Gastroesophageal sphincter (tissue), 4 donors: ENCODE measurements at places on chromosomes 11 and 22. TPM values are rescaled to one million over a fixed set of nuclear protein-coding genes. Genes with fewer than 3 reads are reported as not detected.

Gene CCDC188
- total RNA-seq = not detected

Gene LRRC4C
- total RNA-seq = 1.5 TPM

Gene PARVG
- total RNA-seq = 8.8 TPM

Gene OR8D1
- not detected for total RNA-seq

Gene A4GALT
- 36.9 TPM for total RNA-seq

Gene MYBPC3
- not detected for total RNA-seq

Gene SYT13
- total RNA-seq = 1.3 TPM

Gene NEFH
- total RNA-seq = 1.2 TPM

Gene TNNT3
- total RNA-seq = 2.5 TPM

Gene DAGLA
- 1.5 TPM for total RNA-seq

Gene MMP11
- total RNA-seq = 10.9 TPM

Gene CARNS1
- total RNA-seq = 1.3 TPM

GRCh38 chr22:46079861-46080821 is 70.2 kb upstream of the PPARA start:
- peak; percentile 54 for ATAC-seq

DNA sequence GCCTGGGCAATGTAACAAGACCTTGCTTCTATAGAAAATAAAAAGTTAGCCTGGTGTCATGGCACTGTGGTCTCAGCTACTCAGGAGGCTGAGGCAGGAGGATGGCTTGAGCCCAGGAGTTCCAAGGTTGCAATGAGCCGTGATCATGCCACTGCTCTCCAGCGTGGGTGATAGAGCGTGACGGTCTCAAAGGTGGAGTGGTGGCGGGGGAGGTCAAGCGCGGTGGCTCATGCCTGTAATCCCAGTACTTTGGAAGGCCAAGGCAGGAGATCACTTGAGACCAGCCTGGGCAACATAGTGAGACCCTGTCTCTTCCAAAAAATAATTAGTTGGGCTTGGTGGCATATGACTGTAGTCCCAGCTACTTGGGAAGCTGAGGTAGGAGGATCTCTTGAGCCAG is 16.7 kb upstream of the PISD start:
- ATAC-seq = no peak

GRCh38 chr11:62353841-62354240 is 16.6 kb downstream of the ASRGL1 start:
- ATAC-seq = no peak

- ATAC-seq = no peak
Observed at GRCh38 chr11:126776119-126776518, 224.5 kb downstream of the KIRREL3 start.

DNA sequence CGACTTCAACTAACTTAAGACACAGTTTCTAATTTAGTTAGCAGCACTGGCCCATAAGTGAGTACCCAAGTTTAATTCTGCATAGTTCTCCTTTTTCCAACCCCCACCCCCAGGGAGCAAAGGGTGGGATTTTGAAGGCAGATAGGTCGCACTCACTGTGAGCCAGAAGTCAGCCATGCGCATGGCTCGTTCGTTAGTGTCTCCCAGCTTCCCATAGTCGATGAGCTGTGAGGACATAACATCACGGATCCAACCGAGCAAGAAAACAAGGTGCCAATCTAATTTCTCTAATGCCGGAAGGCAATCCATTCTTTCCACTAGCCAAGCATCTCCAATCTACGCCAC is 577 bp downstream of the MRPL17 start:
- ATAC-seq = no peak

DNA sequence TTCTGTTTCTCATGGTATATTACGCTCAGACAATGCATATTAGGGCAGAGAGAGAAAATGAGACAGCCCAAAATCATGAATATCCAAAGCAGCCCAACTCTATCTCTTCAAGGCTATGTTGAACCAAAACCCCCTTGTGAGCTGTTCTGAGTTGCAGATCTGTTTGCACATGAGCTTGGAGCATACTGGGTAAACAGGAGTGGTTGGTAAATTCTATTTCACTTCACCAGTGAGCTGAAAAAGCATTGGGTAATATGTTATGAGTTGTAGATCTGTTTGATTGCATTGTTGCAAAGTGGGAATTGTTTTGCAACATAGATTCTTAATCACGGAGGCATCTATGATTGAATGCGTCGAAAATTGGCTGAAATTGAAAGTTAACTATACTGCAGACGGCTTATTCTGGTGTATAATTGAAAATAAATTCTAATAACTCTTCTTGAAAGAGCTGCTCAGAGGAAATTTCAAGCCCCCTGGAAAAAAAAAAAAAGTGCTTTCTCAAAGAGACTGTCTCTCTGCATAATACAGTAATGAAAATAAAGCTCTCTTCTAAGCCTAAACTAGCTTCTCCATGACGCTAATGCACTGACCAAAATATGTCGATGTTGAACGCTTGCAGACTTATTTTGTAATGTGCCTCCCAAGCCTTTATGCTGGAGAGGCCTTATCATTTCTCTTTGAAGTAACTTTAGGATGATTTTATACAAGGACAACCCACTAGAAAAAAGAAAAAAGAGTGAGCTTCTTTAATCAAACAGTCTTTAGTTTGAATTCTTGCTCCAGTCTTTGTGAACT is 263.7 kb downstream of the NTM start:
- no peak for ATAC-seq

DNA sequence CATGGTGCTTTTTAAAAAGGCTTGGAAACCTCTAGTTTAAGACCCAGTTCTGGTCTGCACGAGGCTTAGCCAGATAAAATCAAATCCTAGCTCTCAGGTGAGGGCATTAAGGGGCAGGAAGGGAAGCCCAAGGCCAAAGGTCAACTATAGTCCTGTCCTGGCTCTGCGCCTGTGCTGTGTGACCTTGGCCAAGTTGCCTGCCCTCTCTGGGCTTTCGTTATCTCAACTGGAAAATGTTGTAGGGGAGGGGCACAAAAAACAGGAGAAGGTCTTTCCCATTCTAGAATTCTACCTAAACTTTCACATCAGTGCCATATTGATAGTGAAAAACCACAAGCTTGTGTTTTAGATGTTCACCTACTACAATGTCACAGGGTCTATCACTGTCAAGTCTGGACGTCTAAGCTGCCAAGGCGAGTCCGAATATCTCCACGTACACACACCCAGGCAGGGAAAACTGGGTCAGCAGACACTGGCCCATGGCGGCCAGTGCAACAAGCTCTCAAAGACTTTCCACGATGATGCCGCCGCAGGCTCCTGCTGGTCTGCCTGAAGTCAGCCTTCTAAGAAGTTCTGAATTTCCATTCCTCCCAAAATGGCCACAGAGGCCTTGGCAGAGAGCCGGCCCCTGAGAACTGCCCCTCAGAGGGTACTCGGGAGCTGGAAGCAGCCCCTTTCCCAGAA is 18.0 kb downstream of the MN1 start:
- ATAC-seq = peak; percentile 13

- no peak for ATAC-seq
Observed at GRCh38 chr22:50547263-50547985, 1.7 kb downstream of the KLHDC7B start.

- ATAC-seq = no peak
Observed at GRCh38 chr11:64833198-64833502, 11.3 kb downstream of the CDC42BPG start.

GRCh38 chr22:27499121-27499520 is 302.4 kb downstream of the MN1 start:
- no peak for ATAC-seq

DNA sequence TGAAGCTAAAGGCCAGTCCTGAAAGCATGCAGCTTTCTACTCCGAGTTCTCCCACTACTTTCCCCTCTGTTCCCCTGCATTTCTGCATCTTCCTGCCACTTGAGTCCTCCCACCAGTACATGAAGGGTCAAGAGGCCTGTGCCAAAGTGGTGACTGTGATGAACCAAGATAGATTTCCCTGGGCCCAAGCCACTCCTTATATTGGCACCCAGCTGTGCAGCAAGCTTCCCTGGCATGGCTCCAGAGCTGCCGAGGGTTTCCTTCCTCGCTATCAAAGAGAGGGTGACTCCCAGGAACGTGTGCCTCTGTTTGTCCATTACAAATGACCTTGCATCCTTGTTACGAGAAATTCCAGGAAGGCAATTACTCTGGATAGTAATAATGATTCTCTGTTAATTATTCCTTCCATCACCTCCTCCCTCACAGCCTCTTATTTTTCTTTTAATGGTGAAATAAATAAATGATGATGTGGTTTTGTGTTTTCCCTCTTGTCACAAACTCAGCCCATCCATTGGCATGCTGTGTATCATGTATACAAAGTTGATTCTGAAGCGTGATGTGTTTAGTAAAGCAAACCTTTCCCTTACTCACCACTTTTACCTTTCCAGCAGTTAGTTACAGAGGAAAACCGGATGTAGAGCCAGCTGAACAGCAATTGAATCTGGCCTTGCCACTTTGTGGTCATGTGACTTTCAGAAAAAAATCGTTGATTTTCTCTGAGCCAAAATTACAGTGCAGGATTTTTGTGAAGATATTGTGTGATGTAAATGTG is 8.3 kb downstream of the SRSF8 start:
- peak; percentile 10 for ATAC-seq

- no peak for ATAC-seq
Observed at GRCh38 chr11:61526956-61527731, 18.6 kb downstream of the LRRC10B start.

- ATAC-seq = no peak
Observed at GRCh38 chr11:58567889-58568512, 7.7 kb downstream of the LPXN start.

DNA sequence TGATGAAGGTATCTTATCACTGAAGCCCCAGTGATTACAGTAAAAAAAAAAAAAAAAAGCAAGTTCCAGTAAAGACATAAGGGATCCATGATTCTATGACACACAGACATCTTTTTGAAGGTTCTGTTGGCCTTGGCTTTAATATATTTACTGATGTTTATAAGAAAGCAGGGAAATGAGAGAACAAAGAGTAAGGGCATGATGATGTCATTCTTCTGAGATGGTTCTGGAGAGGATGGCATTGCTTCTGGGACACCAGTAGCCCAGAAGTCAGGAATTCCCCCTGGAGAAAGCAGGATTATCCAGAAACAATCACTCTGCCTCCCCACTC is 233.6 kb downstream of the FAM76B start:
- ATAC-seq = no peak

DNA sequence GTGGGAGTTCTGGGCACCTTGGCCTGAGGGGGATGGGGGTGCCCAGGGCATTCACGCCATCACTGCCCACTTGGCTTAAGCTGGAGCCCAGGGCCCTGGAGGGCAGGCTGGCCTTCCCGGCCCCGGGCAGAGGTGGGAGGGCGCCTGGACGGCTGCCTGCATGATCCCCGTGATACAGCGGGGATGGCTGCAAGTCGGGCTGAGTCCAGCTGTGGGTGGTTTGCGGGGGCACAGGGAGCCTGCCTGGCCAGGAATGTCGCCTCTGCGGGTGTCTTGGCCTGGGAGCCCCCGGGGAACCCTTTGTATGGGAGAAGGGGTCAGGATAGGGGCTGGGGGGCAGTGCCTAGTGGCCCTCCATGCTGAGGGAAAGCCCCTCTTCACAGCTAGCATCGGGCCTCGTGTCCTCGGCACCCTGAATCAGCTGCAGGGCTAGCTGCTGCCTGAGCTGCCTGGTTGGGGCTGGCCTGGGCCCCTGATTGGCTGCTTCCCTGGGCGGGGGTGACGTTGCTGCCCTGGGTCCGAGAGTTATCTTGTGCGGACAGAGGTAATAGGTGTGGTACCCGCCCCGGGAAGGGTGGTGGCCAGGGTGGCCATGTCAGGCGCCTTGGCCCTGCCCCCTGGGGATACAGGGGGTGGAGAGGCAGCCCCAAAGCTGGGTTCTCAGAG is 8.3 kb downstream of the BRSK2 start:
- no peak for ATAC-seq

GRCh38 chr22:19747551-19747950 is 13.0 kb upstream of the TBX1 start:
- no peak for ATAC-seq

GRCh38 chr11:12139144-12139881 is 28.9 kb downstream of the MICAL2 start:
- ATAC-seq = peak; percentile 42

GRCh38 chr11:128785141-128785540 is 82.0 kb downstream of the KCNJ1 start:
- no peak for ATAC-seq

DNA sequence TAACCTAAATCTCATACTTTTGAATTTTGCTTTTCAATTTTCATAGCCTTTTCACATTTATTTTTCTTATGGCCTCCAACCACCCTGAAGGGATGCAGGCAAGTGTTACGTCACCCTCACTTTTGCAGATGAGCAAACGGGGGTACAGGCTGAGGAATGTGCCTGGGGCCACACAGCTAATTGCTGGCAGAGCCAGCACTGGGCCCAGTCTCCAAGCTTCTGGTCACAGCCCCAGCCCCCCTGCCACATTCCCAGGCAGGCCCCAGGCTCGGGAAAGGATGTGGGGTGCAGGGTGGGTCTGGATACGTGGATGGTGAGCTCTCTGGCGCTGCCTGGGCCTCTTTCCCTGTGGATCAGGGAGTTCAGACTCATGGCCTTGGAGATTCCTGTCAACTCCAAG is 138.6 kb downstream of the PKNOX2 start:
- ATAC-seq = no peak

DNA sequence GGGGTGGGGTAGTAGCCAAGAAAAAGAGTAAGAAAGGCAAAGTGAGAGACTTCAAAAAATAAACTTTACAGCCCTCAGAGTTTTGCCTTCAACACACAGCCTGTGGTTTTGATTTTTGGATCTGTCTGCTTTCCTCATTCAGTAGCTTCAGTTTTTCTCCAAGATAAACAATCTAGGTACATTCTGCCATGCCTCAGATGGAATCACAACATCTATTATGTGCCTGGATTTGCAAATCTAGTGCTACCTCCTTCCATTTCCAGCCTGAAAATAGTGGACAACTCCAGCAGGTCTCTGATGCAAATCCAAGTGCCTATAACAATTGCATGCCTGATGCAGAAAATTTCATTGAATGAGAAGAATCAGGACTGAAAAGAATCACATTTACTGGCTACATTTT is 206.6 kb upstream of the GUCY1A2 start:
- ATAC-seq = no peak

DNA sequence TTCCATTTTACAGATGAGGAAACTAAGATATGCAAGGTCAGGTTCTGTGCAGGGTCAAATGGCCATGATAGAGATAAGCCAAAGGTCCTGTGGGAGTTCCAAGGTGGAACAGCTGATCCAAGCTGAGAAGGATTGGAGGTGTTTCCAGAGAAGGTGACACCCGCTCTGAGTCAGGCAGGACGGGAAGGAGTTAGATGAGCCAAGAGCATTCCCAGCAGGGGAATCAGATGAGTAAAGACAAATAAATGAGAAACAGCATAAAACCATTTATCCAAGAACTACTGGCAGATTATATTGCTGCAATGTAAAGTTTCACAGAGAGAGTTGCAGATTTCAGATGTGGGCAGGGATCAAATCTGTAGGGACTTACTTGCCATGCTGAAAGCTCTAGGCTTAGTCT is 18.9 kb upstream of the HEPHL1 start:
- ATAC-seq = no peak
